ENCODE measurements at places on chromosomes 4 and X. TPM values are rescaled to one million over a fixed set of nuclear protein-coding genes. Genes with fewer than 3 reads are reported as not detected.

GRCh38 chr4:89357340-89357739 is 49.7 kb upstream of the GPRIN3 start:
- DNase-seq = no peak

GRCh38 chr4:174437324-174437723 is 85.0 kb downstream of the HPGD start:
- DNase-seq = no peak

The GPR78 gene
- 0.07 TPM for total RNA-seq

DNA sequence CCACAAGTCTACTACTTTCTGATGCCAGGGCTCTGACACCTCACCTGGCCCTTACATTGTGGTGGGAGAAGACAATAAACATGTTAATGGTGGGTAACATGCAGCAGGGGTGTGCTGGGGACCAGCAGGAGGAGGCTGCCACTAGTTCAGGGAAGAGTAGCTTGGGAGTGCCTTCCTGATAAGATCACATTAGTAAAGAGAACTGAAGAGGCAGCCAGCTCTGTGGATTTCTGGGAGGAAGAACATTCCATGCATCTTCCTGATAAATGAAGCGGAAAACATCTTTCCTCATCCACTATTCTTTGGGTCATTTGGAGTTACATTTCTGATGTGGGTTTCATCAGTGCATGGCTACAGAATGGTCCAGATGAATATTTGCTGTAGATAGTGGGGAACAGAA is 9.0 kb downstream of the RNF150 start:
- DNase-seq = no peak

The EXOC1L gene
- total RNA-seq = not detected

- no peak for DNase-seq
Measured at GRCh38 chr4:3215733-3216132, 33.2 kb upstream of the MSANTD1 start.

The TIGD4 gene
- total RNA-seq = 0.49 TPM

The DCAF12L2 gene
- total RNA-seq = not detected

GRCh38 chrX:13092455-13092941 is 48.1 kb upstream of the FAM9C start:
- DNase-seq = no peak

DNA sequence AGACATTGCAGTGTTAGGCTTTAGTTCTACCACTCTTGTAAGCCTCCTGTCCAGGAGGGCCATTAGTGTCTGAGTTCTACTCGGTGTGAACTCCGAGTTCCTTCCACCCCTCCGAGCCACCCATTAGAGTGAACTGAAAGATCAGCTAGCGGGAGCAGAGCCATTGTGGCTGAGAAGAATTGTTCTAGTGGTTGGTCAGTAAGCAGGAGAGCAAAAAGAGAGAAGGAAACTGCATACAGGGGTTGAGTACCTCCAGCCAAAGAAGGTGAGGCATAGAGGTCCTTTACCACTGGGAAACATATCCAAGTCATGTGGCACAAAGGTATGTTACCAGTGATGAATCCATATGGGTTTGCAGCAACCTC is 96.9 kb downstream of the CPE start:
- DNase-seq = no peak

- no peak for DNase-seq
Measured at GRCh38 chr4:160523231-160523630, 1420.4 kb downstream of the RAPGEF2 start.

GRCh38 chr4:98430708-98431403 is 169.7 kb downstream of the RAP1GDS1 start:
- no peak for DNase-seq

DNA sequence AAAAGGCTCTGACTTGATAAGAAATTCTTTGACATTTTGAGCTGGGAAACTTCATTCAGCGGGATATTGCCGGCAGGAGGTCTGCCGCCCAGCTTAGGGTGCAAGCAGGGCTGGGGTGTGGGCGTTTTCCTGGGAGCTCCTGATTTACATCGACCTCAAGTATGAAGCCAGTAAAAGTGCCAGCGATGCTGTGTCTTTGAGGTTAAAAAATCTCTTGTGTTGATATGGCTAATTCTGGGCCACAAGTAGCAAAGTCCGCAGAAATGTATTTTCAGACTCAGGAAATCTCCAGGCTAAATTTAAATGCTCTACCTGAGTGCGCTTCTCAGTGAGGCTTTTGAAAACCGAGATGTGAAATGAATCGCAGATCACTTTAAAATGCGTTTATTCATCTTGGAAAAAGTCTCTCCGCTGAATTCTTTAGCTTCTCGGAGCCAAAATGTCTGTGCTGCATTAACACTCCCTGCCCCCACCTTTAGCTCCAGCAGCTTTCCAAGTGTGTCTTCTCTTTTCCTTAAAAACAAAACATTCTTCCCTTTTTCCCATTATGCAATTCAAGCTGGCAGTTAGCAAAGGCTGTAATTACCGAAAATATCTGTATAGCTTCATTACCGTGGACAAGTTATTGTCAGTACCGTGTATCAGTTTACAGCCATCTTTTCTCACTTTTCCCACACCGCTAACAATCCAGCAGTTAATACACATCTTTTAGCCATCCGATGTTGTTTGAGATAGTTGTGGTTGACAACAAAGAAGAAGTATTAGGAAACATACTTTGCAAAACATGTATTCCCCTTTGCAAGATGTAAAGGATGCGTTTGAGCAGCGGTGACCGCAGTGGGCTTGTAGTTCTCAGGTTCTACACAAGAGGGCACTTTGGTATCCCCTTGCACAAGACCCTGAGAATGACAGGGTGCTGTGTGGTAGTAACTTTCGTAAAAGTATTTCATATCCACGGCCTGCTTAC is 136.0 kb upstream of the STX18 start:
- no peak for DNase-seq

The TSPAN7 gene
- total RNA-seq = 21.4 TPM

GRCh38 chr4:141462361-141462760 is 174.0 kb upstream of the IL15 start:
- no peak for DNase-seq

The USP17L12 gene
- total RNA-seq = not detected

DNA sequence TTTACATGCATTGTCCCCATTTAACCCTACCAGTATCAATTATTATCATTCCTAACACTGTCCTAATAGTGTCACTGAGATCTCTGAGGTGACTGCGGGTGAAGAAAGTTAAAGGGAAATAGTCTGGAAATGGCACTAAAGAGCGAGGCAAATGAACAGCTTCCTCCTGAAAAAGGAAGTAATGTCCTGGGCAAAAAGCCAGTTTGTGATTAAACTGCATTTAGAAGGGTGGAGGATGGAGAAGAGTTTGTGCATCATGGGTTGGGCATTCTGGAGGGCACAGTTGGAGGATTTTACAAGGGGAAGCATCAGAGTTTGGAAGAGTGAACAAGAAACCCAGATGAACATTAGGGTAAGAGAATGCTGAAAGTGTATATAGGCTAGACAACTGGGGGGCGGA is 60.5 kb upstream of the SLC25A4 start:
- DNase-seq = no peak

All from HepG2 (cell line).